ENCODE measurements at places on chromosomes 7 and 10. TPM values are rescaled to one million over a fixed set of nuclear protein-coding genes. Genes with fewer than 3 reads are reported as not detected.

IKZF1 gene
- 2.1 TPM for total RNA-seq

CCDC6 gene
- 56.8 TPM for total RNA-seq

SORCS3 gene
- not detected for total RNA-seq

FKBP9 gene
- 62.9 TPM for total RNA-seq

SEMA3E gene
- total RNA-seq = 0.44 TPM

GRCh38 chr10:819816-820215 lies 111.7 kb downstream of the LARP4B start:
- ATAC-seq = no peak

- ATAC-seq = no peak
These were observed 102.5 kb downstream of the SAMD9 start for GRCh38 chr7:93015101-93015778.

DNA sequence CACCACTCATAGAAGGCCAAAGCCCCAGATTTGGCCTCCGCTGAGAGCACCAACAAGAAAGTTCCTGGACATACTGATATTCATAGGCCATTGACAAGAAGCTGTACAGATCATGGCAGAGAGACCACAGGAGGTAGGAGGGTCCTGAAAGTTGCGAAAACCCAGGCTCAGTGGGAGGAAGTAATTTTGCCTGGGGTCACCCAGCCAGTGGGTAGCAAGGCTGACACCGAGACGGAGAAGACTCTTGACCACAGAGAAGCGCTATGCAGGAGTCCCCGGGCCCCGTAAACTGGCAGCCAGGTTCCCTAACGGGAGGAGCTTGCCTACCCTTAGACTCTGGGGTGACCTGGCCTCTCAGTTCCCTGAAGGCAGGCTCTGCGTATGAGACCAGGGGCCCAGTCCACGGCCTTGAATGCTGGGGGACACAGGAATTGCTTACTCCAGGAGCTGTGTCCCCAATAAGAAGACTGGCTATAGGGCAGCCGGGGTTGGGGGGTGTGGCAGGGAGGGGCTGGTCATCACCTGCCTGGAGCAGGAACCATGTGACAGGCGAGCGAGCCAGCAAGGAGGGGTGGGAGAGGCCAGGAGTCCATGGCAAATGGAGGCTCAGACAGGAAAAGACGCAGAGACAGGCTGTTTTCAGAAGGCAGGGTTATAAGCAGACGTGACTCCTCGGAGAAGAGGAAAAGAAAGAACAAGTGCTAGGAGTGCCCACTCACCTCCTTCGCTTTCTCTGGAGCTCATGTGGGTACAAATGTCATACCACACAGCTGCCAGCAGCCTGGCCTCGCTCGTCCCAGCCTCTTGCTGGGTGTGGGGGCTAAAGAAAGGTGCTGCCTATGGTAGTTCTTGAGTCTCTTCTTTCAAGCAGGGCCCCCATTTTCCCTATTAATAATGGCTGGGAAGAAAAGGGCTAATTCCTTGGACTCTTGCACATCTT lies 24.6 kb upstream of the NPFFR1 start:
- no peak for ATAC-seq
